GM04504 (cell line): ENCODE measurements at places on chromosomes 2 and 18.

- no peak for DNase-seq
Observed at GRCh38 chr2:106021662-106022028, 172.5 kb downstream of the UXS1 start.

DNA sequence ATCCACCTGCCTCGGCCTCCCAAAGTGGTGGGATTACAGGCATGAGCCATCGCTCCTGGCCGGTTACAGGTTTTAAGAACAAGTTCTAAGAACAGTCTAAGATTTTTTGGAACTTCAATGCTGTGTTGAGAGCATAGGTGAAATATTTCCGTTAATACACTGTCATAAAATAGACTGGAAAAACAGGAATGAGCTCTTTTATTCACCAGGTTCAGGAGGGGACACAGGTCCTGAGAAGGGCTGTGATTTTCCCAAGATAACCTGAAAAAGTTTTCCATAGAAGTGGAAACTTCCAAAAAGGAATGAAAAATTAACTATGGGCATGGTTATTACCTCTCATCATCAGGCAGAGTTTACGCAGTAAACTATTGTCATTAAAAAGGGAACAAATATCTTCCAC lies 97.6 kb upstream of the TMEM178A start:
- no peak for DNase-seq

GRCh38 chr2:98637401-98638147 lies 29.2 kb downstream of the UNC50 start:
- no peak for DNase-seq

DNA sequence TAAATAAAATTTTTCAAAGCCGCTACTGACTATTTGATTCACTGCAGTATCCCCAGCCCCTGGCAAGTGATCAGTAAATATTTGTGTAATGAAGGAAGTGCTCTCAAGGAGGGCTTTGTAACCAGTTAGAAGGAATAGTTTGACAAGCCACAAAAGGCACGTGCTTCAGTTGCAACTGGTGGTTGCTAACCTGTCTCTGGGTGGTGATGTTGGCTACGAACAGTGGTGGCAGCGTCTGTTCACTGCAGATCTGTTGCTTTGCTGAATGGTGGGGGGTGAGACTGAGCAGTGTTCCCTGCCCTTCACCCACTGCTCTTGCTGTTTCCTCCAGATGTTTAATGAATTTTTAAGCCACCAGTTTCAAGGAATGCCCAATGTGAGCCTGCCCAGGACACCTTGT lies 73.9 kb upstream of the SIX2 start:
- DNase-seq: no peak

DNA sequence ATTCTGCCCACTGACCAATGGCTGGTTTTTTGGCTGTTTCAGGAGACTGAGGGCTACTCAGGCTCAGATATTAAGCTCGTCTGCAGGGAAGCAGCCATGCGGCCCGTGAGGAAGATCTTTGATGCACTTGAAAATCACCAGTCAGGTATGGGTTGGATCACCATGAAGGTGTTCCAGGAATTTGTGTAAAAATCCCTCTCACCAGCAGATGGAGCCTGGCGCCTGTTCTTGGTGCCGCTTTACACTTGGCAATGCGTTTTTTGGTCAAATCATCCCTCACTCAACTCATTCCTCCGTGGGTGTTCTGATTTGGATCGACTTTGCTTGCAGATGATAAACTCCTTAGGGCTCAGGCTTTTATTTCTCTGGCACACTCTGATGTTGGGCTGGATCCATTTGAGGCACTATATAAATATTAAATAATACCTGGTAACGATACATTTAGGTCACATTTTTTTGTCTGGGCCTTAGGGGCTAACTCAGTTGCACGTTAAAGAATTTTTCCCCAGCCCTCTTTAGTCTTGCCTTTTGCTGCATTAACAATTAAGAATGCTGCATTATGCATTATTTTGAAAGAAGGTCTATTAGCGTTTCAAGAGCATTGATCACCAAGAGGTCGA lies 50.0 kb downstream of the HDHD2 start:
- peak; percentile 16 for DNase-seq

GRCh38 chr2:165536851-165537499 lies 67.5 kb downstream of the CSRNP3 start:
- no peak for DNase-seq

DNA sequence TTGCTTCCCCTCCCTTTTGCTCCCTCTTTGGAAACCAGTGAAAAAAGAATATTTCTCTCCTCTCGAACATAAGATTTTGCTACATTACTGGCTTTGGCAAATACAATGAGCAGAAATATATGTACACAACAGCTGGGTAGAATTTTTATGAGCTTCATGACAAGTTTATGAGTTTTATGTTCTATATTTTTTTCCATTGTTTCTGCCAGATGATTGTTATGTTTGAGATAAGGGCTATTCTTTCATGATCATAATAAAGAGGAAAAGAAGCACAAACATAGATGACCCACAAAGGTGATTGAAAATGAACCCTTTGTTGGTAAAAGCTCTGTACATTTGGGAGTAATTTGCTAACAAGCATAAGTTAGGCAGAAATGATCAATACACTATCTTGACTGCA lies 14.8 kb upstream of the TFPI start:
- no peak for DNase-seq

GRCh38 chr2:142425551-142425950 lies 294.7 kb upstream of the LRP1B start:
- DNase-seq: no peak

- no peak for DNase-seq
Observed at GRCh38 chr2:176493226-176493825, 224.1 kb downstream of the MTX2 start.

- no peak for DNase-seq
Observed at GRCh38 chr2:343355-343754, 55.5 kb upstream of the ALKAL2 start.

DNA sequence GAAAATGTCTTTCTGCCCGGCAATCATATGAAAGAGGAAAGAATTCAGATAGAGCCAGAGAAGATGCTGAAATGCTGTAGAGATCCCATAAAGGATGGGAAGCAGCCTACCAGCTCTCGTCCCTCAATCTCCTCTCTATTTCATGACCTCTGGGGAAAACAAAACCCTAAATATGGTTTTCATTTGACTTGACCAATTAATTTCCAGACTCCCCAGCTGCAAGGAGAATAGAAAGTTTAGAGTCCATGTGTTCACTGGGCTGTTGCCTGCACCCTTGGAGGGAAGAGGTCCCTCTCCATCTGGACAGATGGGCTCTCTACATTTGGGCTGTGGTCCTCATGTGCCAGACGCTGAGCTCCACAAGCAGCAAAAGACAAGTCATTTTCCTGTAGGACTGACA lies 40.6 kb downstream of the CAPN13 start:
- no peak for DNase-seq

DNA sequence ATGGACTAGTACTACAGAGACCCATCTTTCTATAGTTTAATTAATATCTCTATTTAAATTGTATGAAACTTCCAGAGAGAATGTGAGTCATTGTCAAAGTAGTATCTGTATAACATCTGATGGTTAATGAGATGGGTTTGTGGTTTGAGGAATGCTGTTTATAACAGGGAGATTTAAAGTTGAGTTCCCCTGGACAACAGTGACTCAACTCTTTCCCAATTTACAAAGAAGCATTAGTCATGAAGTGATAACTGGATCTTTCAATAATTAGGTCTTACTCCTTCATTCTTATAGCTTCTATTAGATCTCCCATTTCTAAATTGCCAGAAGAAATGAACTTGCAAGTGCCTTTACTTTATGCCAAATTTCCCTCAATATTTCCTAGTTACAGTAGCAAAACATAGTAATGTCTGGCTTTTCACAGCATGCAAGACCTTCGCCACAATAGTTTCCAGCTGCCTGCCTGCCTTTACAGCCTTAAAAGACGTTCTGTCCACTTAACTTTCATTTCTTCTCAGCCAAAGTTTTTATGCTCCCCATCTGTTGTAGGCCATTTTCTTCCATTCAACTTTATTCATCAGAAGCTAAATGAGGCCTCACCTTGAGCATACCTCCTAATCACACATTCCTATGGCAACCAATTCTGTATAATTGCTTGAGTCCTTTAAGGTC lies 47.7 kb upstream of the WDR75 start:
- peak; percentile 94 for DNase-seq

- DNase-seq: no peak
Observed at GRCh38 chr2:262117-262516, 1.7 kb downstream of the SH3YL1 start.

GRCh38 chr2:30410217-30410616 lies 36.8 kb upstream of the LCLAT1 start:
- no peak for DNase-seq

DNA sequence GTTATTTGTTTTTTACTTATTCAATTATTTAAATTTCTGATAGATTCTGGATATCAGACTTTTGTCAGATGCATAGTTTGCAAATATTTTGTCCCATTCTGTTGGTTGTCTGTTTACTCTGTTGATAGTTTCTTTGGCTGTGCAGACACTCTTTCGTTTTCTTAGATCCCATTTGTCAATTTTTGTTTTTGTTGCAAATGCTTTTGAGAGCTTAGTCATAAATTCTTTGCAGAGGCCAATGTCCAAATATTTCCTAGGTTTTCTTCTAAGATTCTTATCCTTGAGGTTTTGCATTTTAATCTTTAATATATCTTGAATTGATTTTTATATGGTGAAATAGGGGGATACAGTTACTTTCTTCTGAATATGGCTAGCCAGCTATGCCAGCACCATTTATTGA lies 112.7 kb upstream of the SESTD1 start:
- DNase-seq: no peak

DNA sequence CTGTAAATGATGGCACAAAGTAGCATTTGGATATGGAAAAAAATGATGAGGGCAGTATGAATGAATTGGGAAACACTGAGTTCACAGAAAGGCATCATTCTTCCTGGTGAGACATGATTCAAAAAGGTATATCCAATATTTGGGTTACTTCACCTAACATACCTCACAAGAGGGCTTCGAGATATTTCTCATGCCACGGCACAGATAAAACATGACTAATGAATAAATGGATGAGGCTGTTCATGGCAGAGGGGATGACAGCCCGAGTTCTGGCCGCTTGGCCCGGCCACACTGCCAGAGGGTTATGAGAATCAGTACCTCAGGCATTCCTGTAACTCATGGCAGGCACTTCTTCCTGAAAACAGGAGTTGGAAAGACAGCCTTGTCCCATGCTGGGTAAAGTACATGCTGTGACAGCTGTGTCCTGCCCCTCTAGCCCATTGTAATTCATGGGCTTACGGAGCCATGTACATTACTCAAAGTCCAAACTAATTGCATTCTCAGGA lies 116.0 kb upstream of the ACVR1C start:
- DNase-seq: no peak

DNA sequence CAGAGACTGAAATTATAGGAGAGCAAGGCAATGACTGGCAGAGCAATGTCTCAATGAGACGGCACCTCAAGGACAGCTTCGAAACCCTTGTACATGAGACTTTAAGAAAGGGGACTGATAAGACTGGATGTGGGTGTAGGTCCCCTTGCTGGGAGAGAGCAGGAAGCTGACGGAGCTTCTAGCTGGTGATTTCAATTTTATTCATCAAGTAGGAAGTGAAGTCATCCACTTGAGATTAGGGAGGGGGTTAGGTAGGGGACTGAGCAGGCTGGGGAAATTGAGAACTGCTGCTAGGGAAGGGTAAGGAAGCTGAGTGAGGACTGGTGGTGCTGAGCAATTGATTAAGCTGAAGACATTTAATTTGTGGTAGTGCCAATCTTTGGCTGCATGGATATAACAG lies 99.5 kb upstream of the ITGB6 start:
- no peak for DNase-seq
